ENCODE measurements at places on chromosomes 13 and 19.

DNA sequence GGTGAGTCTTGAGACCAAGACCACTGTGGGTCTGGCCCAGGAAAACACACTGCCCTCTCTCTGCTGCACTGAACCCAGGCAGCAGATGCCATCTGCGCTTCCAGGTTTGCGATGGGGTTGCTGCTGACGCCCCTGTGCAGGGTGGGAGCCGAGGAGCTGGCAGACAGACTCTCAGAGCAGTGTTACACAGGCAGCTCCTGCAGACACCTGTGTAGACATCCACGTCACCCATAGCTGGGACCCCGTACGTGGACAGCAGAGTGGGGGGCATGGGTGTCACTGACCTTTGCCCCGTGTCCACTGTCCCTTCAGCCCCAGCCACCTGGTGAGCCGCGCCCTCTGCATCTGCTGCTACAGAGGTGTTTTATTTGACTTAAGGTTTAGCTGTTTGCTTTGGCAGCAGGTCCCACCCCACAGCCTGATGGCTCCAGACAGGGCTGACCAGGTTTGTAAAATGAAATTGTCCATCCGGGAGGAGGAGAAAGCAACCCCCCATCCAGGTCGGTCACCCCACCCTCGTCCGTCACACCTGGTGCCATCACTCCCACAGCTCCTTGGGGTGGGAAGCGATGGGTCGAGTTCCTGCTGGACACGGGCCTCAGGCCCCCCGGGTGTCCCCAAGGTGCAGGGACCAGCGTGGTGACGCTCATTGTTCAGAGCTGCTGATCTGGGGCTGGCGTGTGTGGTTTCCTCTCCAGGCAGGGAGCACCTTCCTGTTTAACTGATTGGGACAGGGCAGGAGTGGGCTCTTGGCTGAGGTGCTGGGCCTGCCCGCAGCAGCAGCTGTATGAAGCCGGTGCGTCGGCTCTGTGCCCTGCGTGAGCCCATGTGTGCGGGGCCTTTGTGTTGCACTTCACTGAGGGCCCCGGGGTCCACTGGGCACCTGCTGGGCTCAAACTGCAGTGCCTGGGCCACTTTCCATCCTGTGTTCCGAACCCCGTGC is 28.4 kb downstream of the MCF2L start:
- no peak for DNase-seq

- peak; percentile 5 for DNase-seq
These were observed 1075.1 kb upstream of the MIR17HG start for GRCh38 chr13:90272356-90272755.

GRCh38 chr19:3323658-3324057 is 42.7 kb upstream of the NFIC start:
- DNase-seq, result no peak

DNA sequence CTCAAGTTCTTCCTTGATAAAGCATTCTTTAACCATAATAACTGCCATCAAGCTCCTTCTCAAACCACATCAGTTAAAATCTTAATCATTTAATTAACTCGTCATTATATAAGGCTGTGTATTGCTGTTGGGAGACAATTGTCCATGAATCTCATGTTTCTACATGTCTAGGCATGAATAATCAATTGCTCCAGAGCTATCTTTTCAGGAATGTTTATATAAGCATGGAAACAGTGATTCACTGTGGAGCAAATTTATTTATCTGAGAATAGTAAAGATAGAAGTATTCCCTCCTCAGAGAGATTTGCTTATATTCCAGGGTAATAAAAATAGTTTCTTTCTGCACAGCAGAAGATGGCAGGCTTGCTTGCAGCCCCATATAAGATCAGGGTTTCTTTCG is 71.1 kb downstream of the CBY2 start:
- DNase-seq, result no peak

DNA sequence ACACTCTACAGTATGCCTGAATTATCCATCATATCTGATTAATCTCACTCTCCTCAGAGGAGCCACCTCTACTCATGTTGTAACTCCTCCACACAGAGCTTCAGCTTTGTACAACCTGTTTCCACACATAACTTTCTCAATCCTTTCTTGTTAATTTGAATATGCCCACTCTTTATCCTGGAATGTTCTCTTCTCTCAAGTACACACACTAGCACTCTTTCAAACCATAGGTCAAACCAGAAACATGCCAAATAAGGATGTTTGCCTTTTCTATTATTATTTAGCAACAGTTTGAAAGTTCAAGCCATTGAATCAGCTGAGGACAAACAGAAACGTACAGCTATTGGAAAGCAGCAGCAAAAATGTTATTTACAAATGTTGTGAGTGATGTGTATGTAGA is 110.3 kb downstream of the MIPEP start:
- DNase-seq, result no peak

GRCh38 chr19:27974082-27974513 is 1238.9 kb downstream of the UQCRFS1 start:
- DNase-seq, result no peak

GRCh38 chr19:34508540-34508939 is 27.0 kb downstream of the WTIP start:
- DNase-seq, result no peak

DNA sequence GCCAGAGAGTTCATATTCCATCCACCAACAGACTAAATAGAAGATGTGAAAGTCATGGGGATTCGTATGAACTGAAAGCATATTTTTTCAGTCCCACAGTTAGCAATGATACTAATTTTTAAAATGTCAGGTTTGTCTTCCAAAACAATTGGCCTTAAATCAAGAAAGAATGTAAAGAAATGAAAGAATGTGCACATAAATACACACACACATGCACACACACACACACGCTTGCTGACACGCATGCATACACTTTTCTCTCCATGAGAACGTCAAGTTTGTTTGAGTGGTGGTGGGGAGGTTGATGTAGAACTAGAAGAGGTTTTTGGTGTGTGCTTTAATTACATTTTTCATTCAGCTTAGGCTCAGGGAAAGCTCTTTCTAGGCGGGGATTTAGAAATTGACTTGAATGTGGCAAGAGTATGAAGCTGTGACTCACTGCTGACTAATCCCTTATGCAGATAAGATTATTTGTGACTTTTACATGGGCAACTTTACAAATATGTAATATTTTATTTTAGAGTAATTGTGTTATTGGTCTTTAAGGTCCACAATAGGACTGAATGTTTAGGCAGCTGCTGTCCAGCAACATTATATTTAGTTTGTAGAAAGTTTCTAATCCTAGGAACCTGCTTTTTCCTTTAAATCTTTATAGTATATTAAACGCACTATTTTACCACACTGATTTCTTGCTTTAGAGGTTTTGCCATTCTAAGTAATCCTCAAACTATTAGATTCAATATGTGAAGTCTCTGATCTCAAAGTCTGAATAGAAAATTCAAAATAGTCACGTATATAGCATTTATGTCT is 18.8 kb downstream of the FLT1 start:
- DNase-seq, result peak; percentile 48

DNA sequence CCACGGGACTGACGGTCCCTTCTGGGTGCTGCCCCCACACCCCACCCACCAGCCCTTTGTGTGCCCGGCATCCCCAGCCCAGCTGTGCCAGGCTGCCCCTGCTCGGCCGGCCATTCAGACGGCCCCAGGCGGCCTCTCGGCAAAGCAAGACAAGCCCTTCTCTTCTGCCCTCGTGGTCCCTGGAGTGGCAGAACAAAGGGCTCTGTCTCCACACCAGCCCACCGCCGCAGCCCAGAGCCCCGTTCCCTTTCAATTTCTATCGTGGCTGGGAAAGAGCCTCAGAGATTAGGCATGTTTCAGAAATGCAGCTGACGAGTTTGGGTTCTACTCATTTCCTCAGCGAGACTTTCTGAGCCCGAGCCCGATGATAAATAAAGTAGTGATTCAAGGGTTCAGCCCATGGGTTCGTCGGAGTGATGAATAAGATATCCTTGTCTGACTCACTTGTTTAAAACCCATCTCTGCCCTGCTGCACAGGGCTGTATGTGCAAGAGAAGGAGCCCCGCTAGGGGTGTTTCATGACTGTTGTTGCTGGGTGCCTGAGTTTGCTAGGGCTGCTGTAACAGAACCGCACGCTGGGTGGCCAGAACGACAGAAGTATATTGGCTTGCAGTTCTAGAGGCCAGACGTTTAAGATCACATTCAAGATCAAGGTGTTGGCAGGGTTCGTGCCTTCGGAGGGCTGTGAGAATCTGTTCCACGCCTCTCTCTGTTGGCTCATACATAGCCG is 4.3 kb downstream of the MYO9B start:
- peak; percentile 95 for DNase-seq

DNA sequence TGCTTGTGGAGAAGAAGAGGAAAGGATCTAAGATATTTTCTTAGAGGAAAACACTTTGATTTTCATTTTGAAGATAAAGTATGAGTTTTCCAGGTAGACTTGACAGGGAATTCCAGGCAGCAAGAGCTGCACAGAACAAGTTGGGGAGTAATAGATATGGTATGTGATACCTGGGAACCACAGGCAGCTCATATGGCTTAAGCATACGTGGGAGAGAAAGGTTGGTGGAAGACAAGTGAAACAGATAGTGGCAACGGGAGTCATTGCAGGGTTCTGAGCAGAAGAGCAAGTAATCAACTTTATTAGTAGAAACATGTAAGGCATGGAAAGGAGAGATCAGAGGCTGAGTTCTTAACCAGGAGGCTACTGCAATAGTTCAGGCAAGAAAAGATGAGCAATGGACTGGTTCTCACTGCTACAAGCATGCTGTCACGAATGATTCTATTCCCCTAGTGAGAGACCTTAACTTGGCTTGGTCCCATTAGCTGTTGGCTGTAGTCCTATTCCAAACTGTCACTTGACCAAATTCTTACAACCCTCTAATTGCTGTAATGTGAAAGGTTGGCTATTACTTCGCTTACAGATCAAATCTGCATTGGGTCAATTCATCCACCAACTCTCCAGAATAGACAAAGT is 217.9 kb downstream of the VWA8 start:
- DNase-seq, result no peak

DNA sequence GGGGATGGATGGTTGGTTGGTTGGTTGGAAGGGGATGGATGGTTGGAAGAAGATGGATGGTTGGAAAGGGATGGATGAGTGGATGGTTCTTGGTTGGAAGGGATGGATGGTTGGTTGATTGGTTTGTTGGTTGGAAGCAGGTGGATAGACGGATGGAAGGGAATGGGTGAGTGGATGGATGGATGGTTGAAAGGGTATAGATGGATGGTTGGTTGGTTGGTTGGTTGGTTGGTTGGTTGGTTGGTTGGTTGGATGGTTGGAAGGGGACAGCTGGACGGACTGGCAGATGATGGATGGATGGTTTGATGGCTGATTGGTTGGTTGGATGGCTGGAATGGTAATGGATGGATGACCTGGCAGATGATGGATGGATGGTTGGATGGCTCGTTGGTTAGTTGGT is 11.8 kb upstream of the HSH2D start:
- DNase-seq, result no peak

GRCh38 chr13:114032126-114032799 is 58.4 kb upstream of the C13orf46 start:
- no peak for DNase-seq

GRCh38 chr13:94309997-94310855 is 169.3 kb downstream of the DCT start:
- no peak for DNase-seq
